ENCODE measurements at places on chromosomes 1 and 21.

GRCh38 chr1:54290506-54291184 is 90.7 kb downstream of the MRPL37 start:
- no peak for DNase-seq

DNA sequence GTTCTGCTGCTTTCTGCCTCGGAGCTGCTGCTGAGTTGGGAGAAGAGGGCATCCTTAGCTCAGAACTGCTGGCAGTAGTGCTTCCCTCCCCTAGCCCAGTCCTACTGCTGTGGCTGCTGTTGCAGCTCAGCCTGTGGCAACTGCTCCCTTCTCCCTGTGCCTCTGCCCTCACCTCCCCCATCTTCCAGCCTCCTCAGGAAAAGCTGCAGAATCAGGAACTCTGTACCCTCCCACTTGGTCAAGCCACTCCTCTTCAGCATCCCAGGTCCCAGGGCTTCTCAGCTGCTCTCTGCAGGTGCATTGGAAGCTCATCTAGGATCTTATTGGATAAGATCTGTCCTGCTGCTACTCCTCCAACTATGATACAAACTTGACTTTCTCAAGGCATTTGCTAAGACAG is 316.7 kb downstream of the BRINP2 start:
- DNase-seq = no peak

DNA sequence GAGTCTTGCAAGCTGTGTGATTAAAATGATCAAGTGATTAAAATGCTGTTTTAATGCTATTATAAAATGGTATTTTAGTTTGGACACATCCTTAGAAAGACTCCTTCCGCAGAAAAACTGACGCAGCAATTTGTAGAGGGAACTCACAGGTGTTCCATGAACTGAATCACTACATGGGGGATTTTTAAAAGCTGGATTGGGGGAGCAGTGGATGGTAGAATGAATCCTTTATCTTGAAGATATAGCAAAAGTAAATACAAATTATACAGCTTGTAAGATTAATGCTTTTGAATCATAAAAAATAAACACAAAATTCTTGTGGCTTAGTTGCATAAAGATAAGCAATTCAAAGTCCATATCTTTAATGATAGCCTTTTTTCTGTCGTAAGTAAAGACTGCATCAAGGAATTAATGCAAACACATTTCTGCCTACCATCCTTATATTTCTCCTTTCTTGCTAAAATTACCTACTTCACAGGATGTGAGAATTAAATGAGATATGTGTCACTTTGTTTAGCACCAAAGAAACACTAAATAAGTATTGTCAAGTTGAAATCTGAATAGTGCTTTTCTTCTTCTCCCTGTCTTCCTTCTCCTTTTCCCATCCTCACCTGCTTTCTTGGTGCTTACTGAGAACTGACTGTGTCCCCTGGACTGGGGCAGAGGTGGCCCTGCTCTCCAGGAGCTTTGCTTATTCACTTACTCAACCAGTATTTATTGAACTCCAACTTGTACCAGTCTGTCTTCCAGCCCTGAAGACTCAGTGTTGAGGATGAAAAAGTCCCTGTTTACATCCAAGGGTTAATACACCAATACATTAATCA is 61.5 kb upstream of the F3 start:
- no peak for DNase-seq

DNA sequence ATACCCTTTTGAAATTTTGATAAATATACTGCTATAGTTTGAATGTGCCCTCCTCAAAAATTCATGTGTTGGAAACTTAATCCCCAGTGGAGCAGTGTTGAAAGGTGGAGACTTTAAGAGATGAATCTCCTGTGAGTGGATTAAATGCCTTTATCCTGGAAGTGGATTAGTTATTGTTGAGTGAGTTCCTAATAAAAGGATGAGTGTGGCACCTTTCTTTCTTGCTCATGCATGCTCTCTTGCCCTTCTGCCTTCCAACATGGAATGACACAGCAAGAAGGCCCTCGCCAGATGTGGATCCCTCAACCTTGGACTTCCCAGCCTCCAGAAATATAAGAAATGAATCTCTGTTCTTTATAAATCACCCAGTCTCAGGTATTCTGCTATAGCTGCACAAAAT is 51.8 kb downstream of the CD160 start:
- no peak for DNase-seq

GRCh38 chr21:19402870-19403269 is 999.3 kb upstream of the TMPRSS15 start:
- no peak for DNase-seq

DNA sequence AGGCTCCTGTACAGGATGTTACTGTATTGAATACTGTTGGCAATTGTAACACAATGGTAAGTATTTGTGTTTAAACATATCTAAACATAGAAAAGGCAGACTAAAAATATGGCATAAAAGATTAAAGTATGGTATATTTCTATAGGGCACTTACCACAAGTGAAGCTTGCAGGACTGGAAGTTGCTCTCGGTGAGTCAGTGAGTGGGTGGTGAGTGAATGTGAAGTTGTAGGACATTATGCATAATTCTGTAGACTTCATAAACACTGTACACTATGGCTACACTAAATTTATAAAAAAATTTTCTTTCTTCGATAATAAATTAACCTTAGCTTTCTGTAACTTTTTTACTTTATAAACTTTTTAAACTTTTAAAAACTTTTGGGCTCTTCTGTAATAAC is 13.7 kb upstream of the TRIM62 start:
- DNase-seq = no peak

DNA sequence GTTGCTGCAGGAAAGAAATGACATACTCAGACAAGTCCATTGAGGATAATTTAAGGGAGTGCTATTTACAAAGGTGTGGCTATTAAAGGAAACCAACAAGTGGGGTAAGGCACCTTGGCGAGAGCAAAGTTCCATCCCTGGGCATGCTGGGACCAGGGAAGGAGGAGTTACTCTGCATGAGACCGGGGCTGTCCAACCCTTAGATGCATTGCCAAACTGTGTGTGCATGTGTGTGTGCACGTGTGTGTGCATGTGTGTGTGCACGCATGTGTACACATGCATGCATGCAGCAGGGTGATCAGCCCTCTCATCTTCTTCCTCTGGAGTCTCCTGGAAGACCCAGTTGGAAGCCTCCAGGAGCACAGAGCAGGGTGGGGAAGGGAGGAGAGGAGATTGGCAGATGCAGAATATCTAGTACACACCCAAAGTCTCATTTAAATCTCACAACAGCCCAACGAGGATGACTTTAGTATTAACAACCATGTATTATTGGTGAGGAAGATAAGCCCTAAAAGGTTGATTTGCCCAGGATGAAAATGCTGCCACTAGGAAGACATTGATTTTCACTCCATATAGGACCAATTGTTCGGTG is 72.2 kb upstream of the CD34 start:
- no peak for DNase-seq

GRCh38 chr1:933603-933940 is 9.8 kb downstream of the SAMD11 start:
- DNase-seq = no peak

DNA sequence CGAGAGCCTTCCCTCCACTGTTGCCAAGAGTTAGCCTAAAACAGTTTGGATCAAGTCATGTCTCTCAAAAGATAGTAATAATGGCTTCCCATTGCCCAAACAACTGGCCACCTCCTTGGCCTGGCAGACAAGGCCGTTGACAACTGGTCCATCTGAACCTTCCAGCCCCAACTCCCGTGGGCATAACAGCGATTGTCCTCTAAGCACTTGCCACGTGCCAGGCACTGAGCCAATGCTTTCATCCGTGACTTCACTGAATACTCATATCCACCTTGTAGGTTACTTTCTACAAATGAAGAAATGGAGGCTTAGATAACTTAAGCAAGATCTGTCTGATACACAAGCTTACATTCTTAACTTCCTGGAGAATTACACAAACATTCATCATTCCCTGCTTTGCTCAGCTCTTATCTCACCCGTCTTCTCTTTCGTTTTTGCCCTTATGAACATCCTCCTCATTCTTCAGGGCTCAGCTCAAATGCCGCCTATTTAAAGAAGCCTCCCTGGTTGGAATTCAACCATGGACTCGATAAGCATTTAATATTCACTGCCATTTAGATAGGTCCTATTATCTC is 106.4 kb downstream of the KCND3 start:
- no peak for DNase-seq

DNA sequence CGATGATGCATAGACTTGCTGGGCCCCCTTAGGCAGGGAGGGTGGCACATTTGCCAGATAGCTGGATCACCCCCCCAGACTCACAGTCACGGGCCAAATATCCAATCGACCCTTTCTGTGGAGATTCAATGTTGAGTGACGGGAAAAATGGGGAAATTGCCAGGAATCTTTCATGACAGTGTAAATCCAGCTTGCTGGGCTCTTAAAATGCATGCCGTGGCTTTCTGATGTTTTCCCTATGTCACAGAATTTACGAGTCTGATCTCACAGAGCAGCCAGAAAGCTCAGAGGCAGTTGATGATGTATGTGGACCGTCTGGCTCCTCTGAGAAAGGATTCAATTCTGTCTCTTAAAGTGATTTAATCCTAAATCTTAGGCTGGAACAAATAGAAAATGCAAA is 150.1 kb upstream of the ZNF644 start:
- DNase-seq = no peak

- no peak for DNase-seq
Measured at GRCh38 chr1:4741876-4742423, 87.5 kb downstream of the AJAP1 start.

- no peak for DNase-seq
Measured at GRCh38 chr1:63976006-63976405, 202.2 kb downstream of the ROR1 start.

GRCh38 chr1:35660581-35661473 is 19.5 kb upstream of the PSMB2 start:
- no peak for DNase-seq

DNA sequence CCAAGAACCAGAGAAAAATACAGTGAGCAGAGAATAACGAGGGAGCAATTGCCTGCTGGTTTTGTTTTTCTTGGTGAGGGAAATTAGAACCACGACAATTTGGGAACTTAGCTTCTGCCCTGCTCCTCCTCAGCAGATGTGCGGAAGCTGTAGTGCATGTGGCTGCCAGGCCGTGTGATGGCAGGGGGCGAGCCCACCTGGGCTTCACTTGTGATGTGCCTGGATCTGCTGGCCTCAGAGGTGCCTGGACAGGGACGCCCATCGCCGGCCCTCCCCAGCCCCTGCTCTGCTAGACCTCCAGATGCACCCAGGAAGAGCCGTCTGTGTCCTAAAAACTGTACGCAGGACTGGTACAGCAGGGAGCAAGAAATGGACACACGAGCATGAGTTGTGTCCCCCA is 28.5 kb upstream of the C1orf174 start:
- DNase-seq = no peak

GRCh38 chr1:190717055-190717454 is 239.4 kb upstream of the BRINP3 start:
- DNase-seq = no peak

- no peak for DNase-seq
Measured at GRCh38 chr1:114178936-114179335, 25.3 kb upstream of the SYT6 start.

GRCh38 chr1:80640978-80641377 is 1159.8 kb upstream of the ADGRL2 start:
- no peak for DNase-seq

GRCh38 chr1:1354271-1355247 is 3.8 kb downstream of the MXRA8 start:
- DNase-seq = no peak

GRCh38 chr1:67540733-67541125 is 110.5 kb upstream of the SERBP1 start:
- DNase-seq = no peak

DNA sequence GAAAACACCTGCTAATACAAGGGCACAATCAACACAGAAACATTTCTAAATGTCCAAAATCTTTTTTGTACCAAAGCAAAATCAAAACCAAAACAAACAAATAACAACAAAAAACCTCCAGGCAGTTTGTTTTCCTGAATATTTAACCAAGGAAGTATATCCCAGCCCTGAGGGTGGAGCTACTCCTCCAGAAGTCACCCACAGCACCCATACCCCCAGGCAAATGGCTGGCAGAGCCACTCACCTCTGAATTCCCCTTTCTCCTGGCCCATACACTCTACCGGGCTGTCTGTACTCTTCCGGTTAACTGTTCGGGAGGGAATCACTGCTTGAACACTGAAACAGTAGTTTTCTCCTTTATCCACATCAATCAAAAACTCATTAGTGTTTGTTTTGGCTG is 9.5 kb downstream of the F3 start:
- DNase-seq = no peak

GRCh38 chr1:75083848-75084514 is 50.2 kb upstream of the LHX8 start:
- no peak for DNase-seq

DNA sequence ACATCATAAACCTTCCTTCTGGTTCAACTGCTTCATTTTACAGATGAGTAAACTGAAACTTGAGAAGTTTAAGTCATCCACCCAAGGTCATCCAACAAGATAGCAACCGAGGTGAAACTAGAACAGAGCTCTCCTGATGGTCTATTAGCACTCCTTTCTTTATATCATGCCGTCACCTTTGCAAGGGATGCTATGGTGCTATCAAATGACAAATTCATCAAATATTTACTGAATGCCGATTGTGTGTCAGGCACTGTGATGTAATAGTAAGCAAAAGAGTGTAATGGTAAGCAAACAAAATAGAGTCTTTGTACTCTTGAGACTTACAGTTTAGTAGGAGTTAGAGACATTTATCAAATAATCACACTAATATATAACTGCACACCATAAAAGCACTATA is 14.0 kb upstream of the SGIP1 start:
- DNase-seq = no peak

GRCh38 chr1:218778257-218779126 is 395.2 kb upstream of the LYPLAL1 start:
- no peak for DNase-seq

DNA sequence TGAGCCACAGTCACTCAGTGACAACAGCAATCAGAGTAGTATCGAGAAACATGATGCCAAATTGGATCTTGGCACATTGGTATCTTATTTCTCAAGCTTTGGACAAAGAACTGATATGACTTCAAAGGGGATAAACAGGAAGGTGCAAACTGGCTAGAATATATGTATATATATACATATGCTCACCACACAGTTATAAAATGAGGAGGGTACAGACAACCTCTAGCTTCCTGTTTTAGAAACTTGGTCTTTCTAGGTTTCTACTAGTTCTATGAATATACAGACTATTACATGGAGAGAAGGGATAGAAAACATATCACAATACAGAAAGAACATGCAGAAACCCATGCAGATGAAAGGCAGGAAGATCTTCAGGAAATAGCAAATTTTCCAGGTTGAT is 292.1 kb upstream of the SNX7 start:
- DNase-seq = no peak

DNA sequence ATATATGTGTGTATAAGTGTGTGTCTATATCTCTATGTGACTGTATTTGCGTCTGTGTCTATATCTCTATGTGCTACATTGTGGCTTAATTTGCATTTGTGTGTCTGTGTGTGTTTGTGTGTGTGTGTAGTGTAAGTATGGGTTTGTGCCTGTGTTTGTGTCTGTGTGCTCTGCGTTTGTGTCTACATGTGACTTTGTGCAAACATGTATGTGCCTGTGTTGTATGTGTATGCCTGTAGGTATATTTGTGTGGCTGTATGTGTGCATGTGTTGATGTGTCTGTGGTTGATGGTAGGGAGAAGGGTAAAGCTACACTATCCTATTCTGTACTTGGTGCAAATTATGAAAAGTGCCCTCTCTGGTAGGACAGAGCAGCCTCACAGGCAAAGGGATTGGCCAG is 7.3 kb upstream of the FGGY start:
- DNase-seq = no peak

GRCh38 chr1:94000510-94001282 is 91.5 kb upstream of the GCLM start:
- no peak for DNase-seq
